ENCODE measurements at places on chromosomes 6 and 20.
A peak's percentile ranks its signal among the peaks of the same experiment; 100 is the strongest.

GRCh38 chr20:11083841-11084240 is 410.0 kb upstream of the JAG1 start:
- DNase-seq: no peak

- no peak for DNase-seq
These were observed 228.9 kb upstream of the JAG1 start for GRCh38 chr20:10902576-10903282.

- no peak for DNase-seq
These were observed 867 bp upstream of the AKAP7 start for GRCh38 chr6:131134220-131134979.

- no peak for DNase-seq
These were observed 6.7 kb upstream of the KCNK15 start for GRCh38 chr20:44738813-44739477.

GRCh38 chr20:24523661-24524060 is 54.2 kb downstream of the SYNDIG1 start:
- no peak for DNase-seq

GRCh38 chr6:57097596-57097995 is 7.6 kb downstream of the ZNF451 start:
- DNase-seq: no peak

GRCh38 chr6:548517-548916 is 108.4 kb downstream of the HUS1B start:
- DNase-seq: peak; percentile 74

DNA sequence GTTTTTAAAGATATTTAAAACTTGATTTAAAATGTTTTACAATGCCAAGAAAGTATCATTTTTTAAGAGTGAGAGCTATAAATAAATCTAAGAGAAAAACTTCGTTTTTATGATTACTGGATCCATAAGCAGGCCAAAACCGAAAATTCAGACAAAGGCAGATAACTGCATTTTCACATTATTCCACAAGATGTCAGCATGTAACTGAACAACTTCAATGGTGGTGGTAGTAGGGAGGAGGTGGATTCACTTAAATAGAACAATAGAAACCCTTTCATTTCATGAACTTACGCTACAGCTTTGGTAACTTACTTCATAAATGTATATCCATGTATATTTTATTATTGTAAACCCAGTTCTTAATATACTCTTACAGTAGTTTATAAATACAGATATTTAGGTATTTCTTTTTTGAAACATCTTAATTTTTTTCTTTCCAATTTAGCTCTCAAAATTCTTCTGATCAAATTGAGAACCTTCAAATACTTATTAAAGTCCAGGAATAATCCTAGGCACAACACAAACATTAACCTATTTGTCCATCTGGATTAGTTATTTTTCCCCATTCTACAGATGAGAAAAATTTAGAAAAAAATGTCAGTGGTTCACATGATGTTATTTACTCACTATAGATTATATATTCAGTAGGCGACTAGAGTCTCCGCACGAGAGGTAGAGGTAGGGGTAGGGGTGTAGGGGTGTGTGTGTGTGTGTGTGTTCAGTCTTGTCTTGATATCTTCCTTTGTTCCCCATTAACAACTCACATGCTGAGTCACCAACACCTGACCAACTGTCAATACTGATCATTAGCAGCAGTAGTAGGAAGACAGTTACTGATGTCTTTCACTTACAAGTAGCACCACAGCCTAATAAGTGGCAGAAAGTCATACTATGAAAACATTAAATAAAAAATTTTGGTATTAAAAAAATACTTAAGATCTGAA is 111.5 kb downstream of the ARHGAP18 start:
- no peak for DNase-seq

GRCh38 chr6:89555031-89555430 is 83.5 kb downstream of the LYRM2 start:
- no peak for DNase-seq

DNA sequence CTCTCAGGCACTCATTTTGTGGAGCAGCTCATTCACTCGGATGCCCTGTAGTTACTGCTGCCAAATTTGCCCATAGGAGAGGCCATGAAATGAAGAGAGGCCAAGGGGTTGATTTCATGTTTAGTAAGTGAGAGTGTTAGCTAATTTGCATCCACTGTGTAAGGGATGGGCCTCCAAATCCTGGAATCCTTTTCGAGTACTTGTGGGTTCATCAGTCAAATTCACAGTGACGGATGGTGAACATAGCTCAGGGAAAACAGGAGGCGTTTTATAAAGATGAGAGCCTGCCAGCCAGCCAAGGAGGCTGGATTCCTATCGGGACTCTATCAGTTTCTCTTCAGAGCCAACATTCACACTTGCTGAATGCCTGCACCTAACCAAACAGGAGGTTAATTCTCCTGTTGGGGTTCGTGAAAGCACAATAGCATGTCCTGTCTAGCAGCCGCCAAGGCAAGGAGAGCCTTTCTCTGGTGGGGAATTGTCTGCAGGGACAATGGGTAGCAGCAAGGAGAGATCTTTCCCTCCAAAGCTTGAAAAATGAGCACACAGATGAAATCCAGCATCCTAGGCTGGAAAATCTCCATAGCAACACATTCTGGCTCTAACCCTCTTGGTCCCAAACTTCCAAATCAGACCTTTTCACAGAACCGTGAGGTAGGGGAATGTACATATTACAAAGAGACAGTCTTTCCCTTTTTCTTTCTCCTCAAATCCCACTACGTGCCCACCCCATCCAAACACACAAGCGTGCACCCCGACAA is 231.4 kb upstream of the ECI2 start:
- no peak for DNase-seq

DNA sequence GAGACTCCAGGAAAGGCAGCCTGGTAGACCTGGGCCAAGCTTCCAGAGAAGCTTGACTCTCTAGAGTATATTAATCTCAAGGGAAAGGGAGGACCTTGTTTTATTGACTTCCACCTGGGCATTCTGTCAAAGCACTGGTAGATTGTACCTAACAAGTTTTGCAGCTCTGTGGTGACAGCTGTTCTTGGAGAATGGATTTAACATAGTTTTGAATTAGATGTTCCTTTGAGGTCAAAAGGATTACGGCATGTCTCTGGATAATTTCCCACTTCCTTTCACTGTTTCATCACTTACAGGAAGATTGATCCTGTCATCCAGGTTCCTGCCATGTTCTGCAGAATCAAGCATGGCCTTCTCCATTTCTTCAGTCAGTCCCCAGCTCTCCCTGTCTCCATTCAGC is 246.0 kb downstream of the PHACTR1 start:
- no peak for DNase-seq

DNA sequence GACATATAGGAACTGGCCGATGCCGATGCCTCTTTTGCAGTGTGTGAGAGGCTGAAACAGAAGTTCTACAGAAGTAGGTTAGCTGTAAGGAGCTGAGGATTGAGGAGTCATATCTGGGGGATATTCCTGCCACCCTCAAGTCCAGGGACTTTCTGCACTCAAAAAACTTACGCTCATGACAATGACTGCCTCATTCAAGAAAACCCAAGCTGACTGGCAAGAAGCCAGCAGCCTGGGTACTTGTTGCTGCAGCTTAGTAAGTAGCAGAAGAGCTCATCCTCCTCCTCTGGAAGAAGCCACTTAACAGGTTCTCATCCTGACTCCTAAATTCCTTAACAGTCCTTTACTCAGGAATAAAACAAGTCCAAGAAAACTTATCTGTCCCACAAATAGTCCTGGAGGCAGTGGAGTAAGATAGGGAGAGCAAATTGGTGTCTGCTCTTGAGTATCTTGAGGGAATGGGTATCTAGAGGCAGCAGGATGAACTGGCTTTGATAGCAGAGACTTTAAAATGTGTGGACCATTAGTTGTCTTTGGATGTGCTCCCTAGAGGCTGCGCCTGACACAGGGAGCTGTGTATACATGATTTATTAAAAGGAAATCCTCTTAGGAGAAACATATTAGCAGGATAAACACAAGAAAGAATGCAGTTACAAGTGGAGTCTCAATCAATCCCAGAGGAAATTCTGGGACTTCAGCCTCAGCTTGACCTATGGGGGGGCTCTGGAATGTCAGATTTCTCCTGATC is 7.4 kb downstream of the CALHM5 start:
- no peak for DNase-seq

DNA sequence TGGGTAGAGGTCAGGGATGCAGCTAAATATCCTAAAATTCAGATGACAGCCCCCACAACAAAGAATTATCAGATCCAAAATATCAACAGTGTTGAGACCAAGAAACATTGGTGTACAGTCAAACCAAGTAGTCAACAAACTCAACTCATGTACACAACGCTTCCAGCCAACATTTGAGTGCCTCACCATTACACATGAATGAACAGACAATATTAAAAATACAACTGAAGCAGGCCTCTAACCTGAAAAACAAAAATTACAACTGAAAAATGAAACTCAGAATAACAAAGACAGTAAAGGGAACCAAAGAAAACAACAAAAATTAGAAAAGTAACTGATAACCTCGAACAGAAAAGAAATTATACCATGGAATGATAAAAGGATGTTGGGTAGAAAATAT is 46.2 kb downstream of the HACE1 start:
- DNase-seq: no peak

GRCh38 chr6:583635-584034 is 73.3 kb downstream of the HUS1B start:
- DNase-seq: no peak
